ENCODE measurements at places on chromosomes 5 and 9.

GRCh38 chr9:96051423-96051822 is 175.9 kb downstream of the ERCC6L2 start:
- no peak for DNase-seq

DNA sequence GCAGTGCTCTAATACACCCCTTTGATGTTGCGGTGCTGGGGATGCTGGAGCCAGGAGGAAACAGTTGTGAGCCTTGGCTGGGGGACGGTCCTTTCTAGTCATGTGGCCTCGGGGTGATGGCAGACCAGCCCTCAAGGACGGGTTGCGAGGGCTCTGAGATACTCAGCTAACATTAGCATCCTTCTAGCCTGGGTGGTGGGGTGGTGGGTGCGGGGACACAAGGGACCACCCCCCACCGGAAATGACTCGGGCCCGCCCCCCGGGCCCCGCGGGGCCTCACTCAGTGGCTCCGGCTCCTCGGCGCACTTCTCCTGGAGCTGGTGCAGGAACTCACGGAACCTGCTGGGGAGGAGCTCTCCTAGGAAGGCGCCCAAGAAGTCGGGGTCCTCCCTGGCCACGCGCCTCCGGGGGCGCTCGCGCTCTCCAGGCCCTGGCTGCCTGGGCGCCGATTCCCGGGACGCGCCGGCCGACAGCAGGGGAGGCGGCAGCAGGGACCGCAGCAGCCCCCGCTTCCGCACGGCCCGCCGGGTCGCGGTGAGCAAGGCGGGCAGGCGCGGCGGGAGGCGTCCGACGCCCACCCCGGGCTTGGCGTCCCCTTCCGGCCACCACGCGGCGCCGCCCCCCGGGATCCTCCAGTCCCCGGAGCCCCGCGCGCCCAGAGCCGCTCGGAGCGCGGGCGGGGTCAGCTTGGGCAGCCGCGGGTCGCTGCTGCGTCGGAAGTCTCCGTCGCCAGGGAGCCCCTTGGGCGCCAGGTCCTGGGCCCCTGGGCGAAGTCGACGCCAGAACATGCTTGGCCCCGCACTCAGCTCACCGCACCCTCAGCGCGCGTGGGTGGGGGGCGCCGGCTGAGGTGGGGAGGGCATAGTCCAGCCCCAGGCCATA is 873 bp downstream of the C9orf50 start:
- no peak for DNase-seq

GRCh38 chr5:57244331-57244730 is 70.5 kb downstream of the GPBP1 start:
- DNase-seq: no peak

GRCh38 chr5:50562694-50563093 is 103.7 kb upstream of the PARP8 start:
- no peak for DNase-seq

- no peak for DNase-seq
These were observed 131.8 kb downstream of the EFNA5 start for GRCh38 chr5:107538805-107539445.

- DNase-seq: no peak
These were observed 30.1 kb downstream of the PTPA start for GRCh38 chr9:129141066-129142041.

DNA sequence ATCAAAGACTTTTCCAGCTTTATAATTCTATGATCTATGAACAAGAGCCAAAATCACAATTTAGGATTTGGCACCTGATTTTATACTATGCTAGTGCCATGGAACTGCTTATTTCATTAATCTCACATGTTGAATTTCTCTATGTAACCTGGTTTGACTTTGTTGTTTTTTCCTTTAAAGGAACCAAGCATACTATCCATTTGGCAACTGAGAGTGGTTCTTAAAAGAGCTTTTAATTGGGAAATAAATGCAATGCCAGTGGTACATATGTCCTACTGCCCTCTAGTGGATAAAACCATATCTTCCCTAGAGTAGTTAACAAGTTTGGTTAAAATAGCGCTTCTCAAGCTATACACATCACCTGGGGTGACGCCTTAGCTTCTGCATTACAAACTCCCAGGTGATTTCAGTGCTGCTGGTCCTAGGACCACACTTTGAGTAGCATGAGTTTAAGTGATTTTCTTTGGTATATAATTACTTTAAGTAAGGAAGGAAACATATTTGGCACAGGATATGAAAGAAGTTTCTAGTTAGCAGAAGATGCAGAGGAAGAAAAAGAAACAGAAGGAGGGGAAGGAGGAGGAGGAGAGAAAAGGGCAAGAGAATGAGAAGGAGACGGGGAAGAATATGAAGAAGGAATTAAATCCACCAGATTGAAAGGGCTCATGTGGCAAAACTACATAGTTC is 56.8 kb downstream of the FGF10 start:
- DNase-seq: peak; percentile 57

GRCh38 chr9:97447001-97447400 is 35.1 kb downstream of the TDRD7 start:
- DNase-seq: no peak

GRCh38 chr5:32089146-32090000 is 84.7 kb downstream of the GOLPH3 start:
- no peak for DNase-seq

DNA sequence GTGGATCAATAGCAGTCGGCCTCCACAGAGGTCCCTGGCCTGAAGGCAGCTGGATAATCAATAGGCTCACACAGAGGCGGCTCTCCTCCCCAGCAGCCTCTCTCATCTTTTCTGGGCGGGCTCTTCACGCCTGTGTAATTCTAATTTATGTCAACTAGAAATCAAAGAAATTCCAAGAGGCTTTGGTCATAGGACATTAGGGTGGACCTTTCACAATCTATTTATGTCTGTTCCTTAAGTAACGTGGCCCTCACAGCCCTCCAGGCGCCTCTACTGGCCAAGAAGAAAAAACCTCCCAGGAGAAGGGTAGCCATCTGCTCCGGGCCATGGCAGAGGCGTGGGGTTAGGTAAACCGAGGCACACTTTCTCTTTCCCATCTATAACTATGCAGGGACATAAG is 205.1 kb upstream of the EFNA5 start:
- no peak for DNase-seq

DNA sequence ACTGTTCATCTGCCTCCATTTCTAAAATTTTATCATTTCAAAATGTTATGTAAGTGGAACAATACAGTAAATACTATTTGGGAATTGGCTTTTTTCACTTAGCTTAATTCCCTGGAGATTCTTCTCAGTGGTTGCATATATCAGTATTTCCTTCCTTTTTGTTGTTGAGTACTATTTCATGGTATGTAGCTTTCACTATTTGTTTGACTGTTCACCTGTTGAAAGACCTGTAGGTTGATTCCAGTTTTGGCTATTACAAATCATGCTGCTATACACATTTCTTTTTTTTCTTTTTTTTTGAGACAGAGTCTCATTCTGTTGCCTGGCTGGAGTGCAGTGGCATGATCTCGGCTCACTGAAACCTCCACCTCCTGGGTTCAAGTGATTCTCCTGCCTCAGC is 33.0 kb upstream of the PWWP2A start:
- no peak for DNase-seq

GRCh38 chr9:21016701-21017491 is 14.5 kb downstream of the HACD4 start:
- DNase-seq: no peak

All from iPS DF 6.9 (cell line).